T-cell (primary cell): ENCODE measurements at places on chromosomes 11 and 22.

- no peaks in the 10 kb centered on the region for H3K36me3 ChIP-seq
- H3K4me3 ChIP-seq = no peak overlapping the region
- no peaks in the 10 kb centered on the region for H3K4me1 ChIP-seq
- H3K27me3 ChIP-seq = no peaks in the 10 kb centered on the region
These were observed 29.8 kb downstream of the KCNE3 start for GRCh38 chr11:74437441-74438042.

- H3K27me3 ChIP-seq = no peaks in the 10 kb centered on the region
- DNase-seq = peak; percentile 47
- H3K36me3 ChIP-seq = peaks cover 16% of the 10 kb centered on the region
- no peak overlapping the region for H3K4me3 ChIP-seq
These were observed 13.2 kb downstream of the NAA40 start for GRCh38 chr11:63951779-63952536.

DNA sequence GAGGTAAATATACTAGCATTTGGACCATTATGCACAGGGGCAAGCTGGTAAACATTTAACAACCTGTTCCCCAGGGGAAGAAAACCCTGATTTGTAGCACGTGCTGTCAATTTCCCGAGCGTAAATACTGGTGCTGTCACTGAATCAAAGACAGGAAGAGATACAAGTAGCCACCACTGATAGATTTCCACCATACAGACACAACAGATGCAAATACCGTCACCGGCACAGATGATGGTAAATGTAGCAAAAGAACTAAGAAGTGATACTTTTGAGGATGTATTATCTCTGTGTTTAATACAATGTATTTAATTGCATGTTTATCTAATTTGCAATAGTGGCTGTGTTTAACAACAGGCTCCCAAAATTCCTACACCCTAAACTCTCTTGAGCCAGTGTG, 39.6 kb downstream of the SHISAL1 start:
- no peaks in the 10 kb centered on the region for H3K27me3 ChIP-seq
- no peaks in the 10 kb centered on the region for H3K4me1 ChIP-seq
- no peak overlapping the region for H3K4me3 ChIP-seq
- no peaks in the 10 kb centered on the region for H3K36me3 ChIP-seq

DNA sequence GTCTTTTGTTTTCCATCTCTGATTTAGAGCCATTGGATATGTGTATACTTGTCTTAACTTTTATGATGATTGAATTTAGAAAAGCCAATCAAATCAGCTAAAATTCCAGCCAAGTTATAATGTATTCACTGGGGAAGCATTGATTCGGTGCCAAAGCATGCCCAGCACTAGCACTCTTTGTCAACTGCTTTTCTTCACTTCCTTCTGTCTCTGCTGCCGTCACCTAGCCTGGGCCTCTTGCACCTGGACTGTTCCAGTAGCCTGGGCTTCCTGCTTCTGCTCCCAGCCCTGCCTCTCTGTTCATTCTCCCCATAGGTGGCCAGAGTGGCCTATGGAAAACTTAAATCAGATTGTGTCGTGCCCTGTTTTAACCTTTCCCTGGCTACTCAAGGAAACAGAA, 80.7 kb downstream of the NAV2 start:
- DNase-seq = no peak
- H3K27ac ChIP-seq = no peak overlapping the region
- H3K27me3 ChIP-seq = no peaks in the 10 kb centered on the region
- H3K4me1 ChIP-seq = no peaks in the 10 kb centered on the region
- H3K4me3 ChIP-seq = no peak overlapping the region

DNA sequence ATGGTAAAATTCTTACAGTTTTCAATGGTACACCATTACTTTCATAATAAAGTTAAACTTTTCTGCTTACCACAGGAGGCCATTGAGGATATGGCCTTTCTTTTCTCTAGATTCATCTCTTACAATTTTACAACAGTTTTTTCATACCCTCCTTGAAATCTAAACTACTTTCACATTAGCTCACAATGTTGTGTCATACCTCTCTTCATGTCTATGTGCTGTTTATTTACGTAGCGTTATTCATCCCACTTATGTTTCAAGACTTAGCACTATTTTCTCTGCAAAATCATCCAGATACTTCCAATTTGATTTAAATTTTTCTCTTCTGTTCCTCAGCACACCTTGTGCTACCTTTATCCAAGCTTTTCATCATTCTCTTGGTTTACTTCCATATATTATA, 123.3 kb downstream of the METTL15 start:
- no peak for DNase-seq
- no peaks in the 10 kb centered on the region for H3K4me1 ChIP-seq
- no peak overlapping the region for H3K4me3 ChIP-seq
- no peak overlapping the region for H3K27ac ChIP-seq
- peaks cover 4% of the 10 kb centered on the region for H3K36me3 ChIP-seq

DNA sequence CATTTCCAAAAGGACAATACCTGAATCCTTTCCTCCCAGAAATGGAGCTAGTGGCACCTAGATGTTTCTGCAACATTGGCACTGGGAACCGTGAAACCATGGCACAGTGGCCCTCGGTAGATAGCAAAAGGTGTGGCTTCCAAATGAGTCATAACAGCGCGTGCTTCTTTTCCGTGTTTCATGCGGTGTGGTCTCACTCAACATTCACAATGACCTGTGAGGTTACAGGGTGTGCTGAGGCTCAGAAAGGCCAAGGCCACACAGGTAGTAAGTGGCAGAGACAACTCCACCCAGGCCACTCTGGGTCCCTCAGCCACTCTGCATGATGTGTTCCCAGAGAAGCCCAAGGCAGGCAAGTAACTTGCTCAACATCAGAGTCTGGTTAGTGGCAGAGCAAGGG, 67.4 kb downstream of the TP53I11 start:
- no peak for DNase-seq
- no peak overlapping the region for H3K4me3 ChIP-seq
- peaks cover 2% of the 10 kb centered on the region for H3K36me3 ChIP-seq

- no peaks in the 10 kb centered on the region for H3K36me3 ChIP-seq
- no peak overlapping the region for H3K27ac ChIP-seq
- H3K4me1 ChIP-seq = peaks cover 12% of the 10 kb centered on the region
- H3K4me3 ChIP-seq = no peak overlapping the region
These were observed 2.8 kb downstream of the ALKBH8 start for GRCh38 chr11:107562647-107563208.

GRCh38 chr11:69080257-69080995, 31.7 kb downstream of the TPCN2 start:
- no peak for DNase-seq
- H3K27ac ChIP-seq = peak overlapping the region; percentile 49
- H3K4me3 ChIP-seq = no peak overlapping the region
- peaks cover 9% of the 10 kb centered on the region for H3K36me3 ChIP-seq
- peaks cover 25% of the 10 kb centered on the region for H3K4me1 ChIP-seq

- H3K4me1 ChIP-seq = no peaks in the 10 kb centered on the region
- no peaks in the 10 kb centered on the region for H3K27me3 ChIP-seq
- no peak overlapping the region for H3K4me3 ChIP-seq
- no peak for DNase-seq
- H3K27ac ChIP-seq = no peak overlapping the region
- peaks cover 2% of the 10 kb centered on the region for H3K36me3 ChIP-seq
These were observed 785 bp upstream of the SUSD2 start for GRCh38 chr22:24180316-24181087.

GRCh38 chr22:40182231-40182835, 4.6 kb downstream of the TNRC6B start:
- no peaks in the 10 kb centered on the region for H3K36me3 ChIP-seq
- no peak overlapping the region for H3K4me3 ChIP-seq
- no peak for DNase-seq
- H3K4me1 ChIP-seq = peaks cover 49% of the 10 kb centered on the region
- H3K27me3 ChIP-seq = no peaks in the 10 kb centered on the region
- peak overlapping the region; percentile 19 for H3K27ac ChIP-seq
